ENCODE measurements at places on chromosomes 5 and 9. TPM values are rescaled to one million over a fixed set of nuclear protein-coding genes. Genes with fewer than 3 reads are reported as not detected.

DNA sequence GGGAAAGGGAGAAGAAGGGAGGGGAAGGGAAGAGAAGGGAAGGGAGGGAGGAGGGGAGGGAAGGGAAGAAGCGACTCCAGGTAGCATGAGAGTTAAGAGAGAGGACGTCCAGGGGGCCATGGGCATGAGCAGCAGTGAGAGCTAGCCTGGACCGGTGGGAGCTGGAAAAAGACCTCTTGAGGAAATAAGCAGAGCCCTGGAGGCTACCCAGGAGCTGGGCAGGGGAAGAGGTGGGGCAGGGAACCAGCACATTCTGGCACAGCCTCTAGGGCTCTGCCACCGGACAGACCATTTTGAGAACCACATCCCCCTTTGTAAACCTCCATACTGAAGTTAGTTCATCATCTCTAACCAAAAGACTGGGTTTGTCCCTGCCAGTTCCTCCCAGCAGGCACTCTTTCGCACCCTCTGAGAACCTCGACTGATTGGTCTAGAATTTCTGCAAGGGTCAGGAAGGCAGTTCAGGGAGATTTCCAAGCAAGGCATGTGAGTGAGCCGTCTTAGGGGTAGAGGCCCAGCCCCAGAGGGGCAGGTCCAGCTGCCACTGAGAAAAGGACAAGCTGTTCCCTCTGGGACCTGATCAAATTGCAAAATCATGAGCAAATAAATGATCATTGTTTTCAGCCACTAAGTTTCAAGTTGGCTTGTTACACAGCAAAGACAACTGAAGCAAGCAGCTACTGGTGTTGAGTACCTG lies 11.6 kb downstream of the NAIF1 start:
- no peak overlapping the region for H3K27ac ChIP-seq
- no peak overlapping the region for H3K4me3 ChIP-seq
- peaks cover 6% of the 10 kb centered on the region for H3K4me1 ChIP-seq
- DNase-seq = no peak

- DNase-seq = no peak
- H3K27ac ChIP-seq = no peak overlapping the region
- no peaks in the 10 kb centered on the region for H3K4me1 ChIP-seq
- no peaks in the 10 kb centered on the region for H3K27me3 ChIP-seq
Observed at GRCh38 chr9:92332577-92333281, 7.0 kb downstream of the CENPP start.

DNA sequence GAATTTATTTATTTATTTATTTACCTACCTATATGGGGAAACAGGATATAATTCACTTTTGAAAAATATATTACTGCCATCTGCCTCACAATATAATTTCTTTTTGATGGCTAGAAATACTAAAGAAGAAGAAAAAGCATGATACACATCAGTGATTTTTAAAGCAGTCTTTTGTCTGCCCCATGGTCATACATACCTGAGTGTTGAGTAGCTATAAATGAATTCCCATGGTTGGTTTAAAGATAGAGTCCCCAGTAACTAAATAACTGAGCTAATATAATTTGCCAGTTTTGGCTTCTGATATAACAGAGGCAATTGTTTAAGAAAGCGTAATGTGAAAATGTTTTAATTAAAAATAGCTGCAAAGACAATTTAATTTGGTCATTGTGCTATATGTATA lies 447.8 kb downstream of the PDE4D start:
- no peaks in the 10 kb centered on the region for H3K4me1 ChIP-seq
- H3K27me3 ChIP-seq = no peaks in the 10 kb centered on the region
- H3K27ac ChIP-seq = no peak overlapping the region
- H3K4me3 ChIP-seq = no peak overlapping the region
- no peaks in the 10 kb centered on the region for H3K36me3 ChIP-seq
- DNase-seq = no peak

DNA sequence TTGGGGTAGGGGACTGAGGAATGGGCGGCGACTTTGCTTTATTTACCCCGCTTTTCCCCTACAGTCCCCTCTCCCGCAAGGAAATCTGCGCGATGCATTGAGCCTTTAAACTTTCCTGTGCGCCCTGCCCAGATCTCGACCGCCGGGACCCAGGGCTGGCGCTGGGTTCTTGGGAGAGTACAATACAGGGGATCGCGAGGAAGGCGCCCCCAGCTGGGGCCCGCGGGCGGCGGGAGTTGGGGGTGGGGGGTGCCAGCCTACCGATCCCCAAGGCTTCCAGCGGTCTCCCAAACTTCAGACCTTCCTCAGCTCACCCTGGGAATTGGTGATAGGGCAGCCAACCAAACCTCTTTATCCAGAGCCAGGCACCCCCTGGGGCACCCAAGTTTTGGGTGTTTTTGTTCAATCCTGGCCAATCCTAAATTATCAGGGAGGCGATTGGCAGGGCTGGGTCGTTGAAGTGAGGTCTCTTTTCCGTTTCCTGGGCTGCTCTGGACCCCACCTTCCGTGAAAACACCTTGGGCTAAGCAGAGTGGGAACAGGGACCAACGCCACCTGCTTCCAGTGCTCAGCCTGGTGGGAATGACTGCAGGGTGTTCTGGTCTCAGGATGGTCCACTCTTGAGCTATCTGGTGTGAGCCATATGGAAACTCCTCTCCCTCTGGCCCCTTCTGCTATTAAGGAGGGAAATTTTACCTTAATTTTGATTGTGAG lies 51.4 kb upstream of the DAB2IP start:
- H3K4me3 ChIP-seq = peak overlapping the region; percentile 29
- no peaks in the 10 kb centered on the region for H3K36me3 ChIP-seq
- no peak for DNase-seq

DNA sequence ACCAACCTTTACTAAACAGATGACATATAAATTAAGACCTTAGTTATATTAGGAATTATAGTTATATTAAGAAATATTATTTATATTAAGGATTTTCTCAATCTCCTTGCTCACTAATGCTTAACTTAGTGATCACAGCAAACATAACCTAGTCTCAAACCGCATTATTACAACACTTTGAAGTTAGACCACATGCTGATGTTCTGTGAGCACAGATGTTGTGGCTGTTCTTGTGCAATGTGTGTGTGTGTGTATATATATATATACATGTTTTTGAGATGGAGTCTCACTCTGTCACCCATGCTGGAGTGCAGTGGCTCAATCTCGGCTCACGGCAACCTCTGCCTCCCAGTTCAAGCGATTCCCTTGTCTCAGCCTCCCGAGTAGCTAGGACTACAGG lies 20.5 kb downstream of the ELP1 start:
- H3K27me3 ChIP-seq = no peaks in the 10 kb centered on the region
- DNase-seq = no peak
- no peak overlapping the region for H3K4me3 ChIP-seq
- no peaks in the 10 kb centered on the region for H3K4me1 ChIP-seq

DNA sequence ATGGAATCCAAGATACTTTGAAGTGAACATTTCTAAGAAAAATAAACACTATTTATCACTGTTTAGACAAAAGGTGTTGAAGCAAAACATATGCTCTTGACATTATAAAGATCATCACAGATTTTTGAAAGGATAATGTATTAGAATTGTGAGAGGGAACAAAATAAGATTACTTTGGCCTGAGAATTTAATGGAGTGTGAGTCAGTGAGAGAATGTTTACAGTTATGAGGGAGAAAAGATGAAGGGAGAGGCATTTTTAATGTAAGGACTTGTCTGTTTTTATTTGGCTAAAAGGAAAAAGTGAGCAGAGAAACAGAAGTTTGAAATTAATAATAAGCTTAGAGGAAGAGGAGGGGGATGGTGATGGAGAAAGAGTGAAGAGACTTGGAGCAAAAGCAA lies 1010.1 kb downstream of the EFNA5 start:
- no peaks in the 10 kb centered on the region for H3K27me3 ChIP-seq
- no peak for DNase-seq
- no peak overlapping the region for H3K27ac ChIP-seq
- no peaks in the 10 kb centered on the region for H3K4me1 ChIP-seq
- H3K4me3 ChIP-seq = no peak overlapping the region

- no peak for DNase-seq
- no peak overlapping the region for H3K4me3 ChIP-seq
- no peaks in the 10 kb centered on the region for H3K4me1 ChIP-seq
- no peak overlapping the region for H3K27ac ChIP-seq
- no peaks in the 10 kb centered on the region for H3K27me3 ChIP-seq
- no peaks in the 10 kb centered on the region for H3K36me3 ChIP-seq
Observed at GRCh38 chr9:122192914-122193525, 33.3 kb downstream of the MORN5 start.

DNA sequence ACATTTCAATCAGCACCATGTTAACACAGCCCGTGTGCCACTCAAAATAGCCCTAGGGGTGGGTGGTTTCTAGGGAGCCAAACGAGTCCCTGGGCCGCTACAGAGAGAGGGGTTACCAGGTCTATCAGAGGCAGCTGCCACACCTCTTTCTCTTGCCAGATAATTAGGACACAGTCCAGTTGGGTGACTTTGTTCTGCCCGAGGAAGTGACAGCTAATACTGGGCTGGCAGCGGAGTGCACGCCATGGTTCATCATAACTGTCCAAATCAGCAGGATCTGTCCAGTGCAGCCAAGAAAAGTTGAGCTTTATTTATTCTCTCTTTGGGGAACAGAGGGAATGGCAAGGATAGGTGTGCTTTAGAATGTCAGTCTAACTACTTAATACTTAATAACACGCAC lies 583.8 kb downstream of the BRINP1 start:
- no peaks in the 10 kb centered on the region for H3K36me3 ChIP-seq
- H3K27me3 ChIP-seq = no peaks in the 10 kb centered on the region
- H3K27ac ChIP-seq = no peak overlapping the region
- no peak overlapping the region for H3K4me3 ChIP-seq
- H3K4me1 ChIP-seq = no peaks in the 10 kb centered on the region

DNA sequence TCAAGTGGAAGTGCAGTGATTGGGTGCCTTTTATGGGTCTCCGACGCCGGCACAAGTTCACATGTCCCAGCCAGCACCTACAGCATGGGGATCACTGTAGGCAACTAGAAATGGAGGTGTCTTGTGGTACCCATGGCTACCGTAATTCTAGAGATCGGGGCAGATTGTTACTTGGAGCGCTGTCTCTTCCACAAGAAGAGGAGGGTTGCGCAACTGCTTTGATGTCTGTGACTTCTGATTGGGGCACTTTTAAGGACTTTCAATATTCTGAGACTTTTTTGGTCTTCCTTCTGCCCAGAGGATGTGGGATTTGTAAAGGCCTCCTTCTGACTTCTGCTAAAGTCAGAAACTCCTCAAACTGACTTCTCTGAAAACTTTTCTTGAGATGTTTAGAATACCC lies 41.9 kb downstream of the GLRX start:
- H3K27me3 ChIP-seq = no peaks in the 10 kb centered on the region
- peaks cover 10% of the 10 kb centered on the region for H3K36me3 ChIP-seq
- no peaks in the 10 kb centered on the region for H3K4me1 ChIP-seq
- H3K4me3 ChIP-seq = no peak overlapping the region
- DNase-seq = no peak
- H3K27ac ChIP-seq = no peak overlapping the region

DNA sequence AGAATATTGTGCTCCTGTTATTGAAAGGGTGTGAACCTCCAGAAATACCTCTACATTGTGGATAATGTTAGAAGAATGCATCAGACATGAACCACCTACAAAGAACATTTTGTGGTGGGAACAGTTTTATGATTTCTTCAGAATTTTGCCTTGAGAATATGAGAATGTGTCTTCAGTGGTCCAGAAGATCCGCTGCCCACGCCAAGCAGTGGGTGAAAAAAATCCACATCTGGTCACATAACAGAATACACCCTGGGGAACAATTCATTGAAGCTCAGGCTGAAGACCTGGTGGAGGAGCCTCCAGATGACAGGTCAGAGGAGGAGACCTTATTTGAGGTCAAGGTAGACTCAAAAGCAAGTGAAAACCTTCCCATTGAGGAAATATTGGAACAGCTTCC lies 69.1 kb downstream of the DEPDC1B start:
- H3K27me3 ChIP-seq = no peaks in the 10 kb centered on the region
- no peak overlapping the region for H3K27ac ChIP-seq
- H3K4me1 ChIP-seq = no peaks in the 10 kb centered on the region
- no peak for DNase-seq
- H3K4me3 ChIP-seq = no peak overlapping the region

DNA sequence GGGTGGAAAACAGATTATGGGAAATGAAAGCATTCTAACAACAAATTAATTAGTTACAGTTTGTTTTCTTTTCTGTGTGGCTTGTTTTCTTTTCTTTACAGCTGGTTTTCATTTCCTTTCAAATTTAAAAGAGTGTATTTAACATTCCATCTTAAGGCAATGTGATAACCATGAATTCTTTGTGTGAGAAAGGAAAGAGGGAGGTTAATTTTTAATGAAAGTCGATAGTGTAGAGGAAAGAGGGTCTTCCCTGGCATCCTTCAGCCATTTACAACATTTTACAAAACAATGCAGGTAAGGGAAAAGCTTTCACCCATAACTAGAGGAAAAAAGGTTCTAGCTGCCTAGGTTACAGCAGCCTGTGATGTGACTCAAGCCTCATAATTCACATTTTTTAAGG lies 43.9 kb upstream of the IL33 start:
- H3K36me3 ChIP-seq = no peaks in the 10 kb centered on the region
- H3K27ac ChIP-seq = no peak overlapping the region
- no peaks in the 10 kb centered on the region for H3K4me1 ChIP-seq
- H3K4me3 ChIP-seq = no peak overlapping the region

GRCh38 chr5:56434986-56435385 lies 201.9 kb upstream of the ANKRD55 start:
- no peaks in the 10 kb centered on the region for H3K36me3 ChIP-seq
- no peaks in the 10 kb centered on the region for H3K4me1 ChIP-seq
- DNase-seq = no peak

GRCh38 chr5:149924486-149924885 lies 20.1 kb downstream of the PDE6A start:
- no peaks in the 10 kb centered on the region for H3K27me3 ChIP-seq
- no peaks in the 10 kb centered on the region for H3K36me3 ChIP-seq
- DNase-seq = no peak
- no peak overlapping the region for H3K4me3 ChIP-seq
- H3K4me1 ChIP-seq = no peaks in the 10 kb centered on the region
- peak overlapping the region; percentile 23 for H3K27ac ChIP-seq

GRCh38 chr9:131733541-131734061 lies 6.3 kb downstream of the RAPGEF1 start:
- H3K4me1 ChIP-seq = peaks cover 82% of the 10 kb centered on the region
- H3K27me3 ChIP-seq = no peaks in the 10 kb centered on the region
- H3K4me3 ChIP-seq = peak overlapping the region; percentile 23

DNA sequence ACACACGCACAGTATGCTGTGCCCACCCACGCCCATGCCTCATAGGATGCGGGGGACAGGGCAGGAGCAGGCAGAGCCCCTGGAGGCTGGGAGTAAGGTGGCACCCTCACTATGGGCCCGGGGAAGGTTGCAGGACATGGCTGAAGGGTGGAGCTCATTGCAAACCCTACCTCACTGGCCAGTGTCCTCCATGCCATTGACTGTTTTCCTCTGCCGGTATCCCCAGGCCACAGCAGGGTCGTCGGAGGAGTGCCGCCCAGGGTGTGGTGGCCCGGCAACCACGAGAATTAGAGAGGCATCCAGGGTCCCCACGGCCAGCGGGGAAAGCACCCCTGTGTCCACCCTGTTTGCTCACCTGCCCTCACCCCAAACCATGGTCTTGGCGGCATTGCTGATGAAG lies 59.7 kb upstream of the FCN2 start:
- H3K27me3 ChIP-seq = no peaks in the 10 kb centered on the region
- no peak overlapping the region for H3K27ac ChIP-seq
- no peaks in the 10 kb centered on the region for H3K4me1 ChIP-seq
- no peaks in the 10 kb centered on the region for H3K36me3 ChIP-seq
- no peak for DNase-seq
- no peak overlapping the region for H3K4me3 ChIP-seq

MELK gene
- total RNA-seq = 112 TPM

RANBP17 gene
- not detected for total RNA-seq

SUSD3 gene
- total RNA-seq = 5.0 TPM

ZFP2 gene
- total RNA-seq = 1.2 TPM

UAP1L1 gene
- 23.1 TPM for total RNA-seq

KCNN2 gene
- total RNA-seq = not detected

FOXD4L4 gene
- total RNA-seq = 0.10 TPM

PKN3 gene
- total RNA-seq = 19.9 TPM

GALT gene
- 42.5 TPM for total RNA-seq

ENG gene
- total RNA-seq = 25.1 TPM

Measured in Panc1 (cell line).